ENCODE measurements at places on chromosomes 5 and 9.

DNA sequence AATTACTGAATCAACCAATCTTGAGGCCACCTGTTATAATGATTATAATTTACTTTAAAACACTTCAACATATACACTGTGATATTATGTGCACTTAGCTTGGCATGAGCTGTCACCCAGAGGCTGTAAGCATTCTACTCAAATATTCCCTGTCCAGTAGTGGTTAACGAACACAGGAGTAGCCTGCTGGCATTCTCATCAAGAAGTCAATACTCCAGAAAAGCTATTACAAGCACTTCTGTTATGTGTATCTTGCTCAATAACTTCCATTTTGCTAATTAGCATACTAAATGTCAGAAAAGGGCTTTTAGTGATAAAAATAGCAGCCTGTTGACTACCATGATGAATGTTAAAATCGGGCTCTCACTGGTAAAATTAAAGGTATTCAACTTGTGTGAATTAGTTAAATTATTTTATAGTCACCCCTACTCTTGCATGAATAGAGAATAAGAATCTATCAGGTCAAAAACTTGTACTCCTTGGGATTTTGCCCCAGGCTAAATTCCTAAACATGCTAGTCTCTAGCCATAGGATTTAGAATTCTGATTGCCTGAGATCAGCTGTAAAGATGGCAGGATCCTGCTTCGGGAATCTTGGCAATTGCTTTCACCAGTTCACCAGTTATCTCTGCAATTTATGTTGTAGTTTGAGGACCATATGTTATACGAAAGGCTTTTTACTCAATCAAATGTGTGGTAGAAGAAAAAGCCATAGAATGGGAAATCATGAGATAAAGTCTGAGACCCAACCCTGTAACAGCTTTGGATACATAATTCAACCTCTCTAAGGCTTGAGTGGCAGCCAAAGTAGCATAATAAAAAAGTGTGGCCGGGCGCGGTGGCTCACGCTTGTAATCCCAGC lies 43.4 kb upstream of the PAM start:
- DNase-seq: peak; percentile 7

DNA sequence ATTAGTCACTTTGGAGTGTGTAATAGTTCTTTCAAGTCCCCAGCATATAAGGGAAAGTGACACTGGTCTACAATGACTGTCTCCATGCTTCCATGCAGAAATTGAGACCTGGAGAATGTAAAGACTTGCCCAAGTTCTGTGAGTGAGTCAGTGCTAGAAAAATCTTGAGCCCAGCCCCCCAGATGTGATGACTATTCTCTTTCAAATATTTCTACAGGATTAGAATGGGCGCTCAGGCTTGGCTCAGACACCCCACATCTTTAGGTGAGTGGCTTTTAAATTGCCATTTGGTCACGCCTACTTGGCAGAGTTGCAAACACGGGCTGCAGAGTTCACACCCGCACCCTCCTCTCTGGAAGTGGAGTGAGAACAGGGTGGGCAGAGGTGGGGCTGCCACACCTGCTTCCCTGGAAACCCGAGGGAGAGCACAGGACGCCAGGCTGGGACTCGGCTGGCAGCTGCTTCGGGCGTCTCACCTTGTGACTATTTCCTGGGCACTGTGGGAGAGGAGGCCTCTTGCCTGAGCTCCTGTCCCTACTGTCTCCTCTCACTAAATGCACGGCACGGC lies 37.6 kb downstream of the ROPN1L start:
- no peak for DNase-seq

GRCh38 chr5:54390015-54390414 lies 65.5 kb upstream of the HSPB3 start:
- no peak for DNase-seq

DNA sequence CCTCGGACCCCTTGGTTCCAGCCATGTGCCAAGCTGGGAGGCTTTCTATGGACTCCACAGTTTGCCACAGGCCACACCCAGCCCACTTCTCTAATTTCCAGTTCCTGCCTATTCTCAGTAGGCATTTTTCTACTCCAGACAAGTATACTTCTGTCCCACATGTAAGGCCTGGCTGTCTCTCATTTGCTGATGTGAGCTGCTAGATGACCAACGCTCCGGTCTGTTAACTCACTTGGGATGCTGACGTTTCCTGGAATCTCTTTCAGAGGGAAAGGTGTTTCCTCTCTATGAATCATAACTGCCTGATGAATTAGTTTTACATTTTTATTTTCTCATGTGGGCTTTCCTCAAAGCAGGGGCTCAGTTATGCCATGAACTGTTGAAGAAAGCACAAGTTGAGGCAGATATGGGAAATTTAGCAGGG lies 36.3 kb downstream of the ERGIC1 start:
- DNase-seq: no peak

- DNase-seq: no peak
These were observed 277.3 kb downstream of the FSTL4 start for GRCh38 chr5:133334796-133335639.

- DNase-seq: peak; percentile 24
These were observed 34.0 kb upstream of the NCS1 start for GRCh38 chr9:130138171-130138653.

GRCh38 chr5:157233515-157233914 lies 32.4 kb upstream of the CYFIP2 start:
- DNase-seq: no peak

- DNase-seq: no peak
These were observed 216.9 kb downstream of the SPOCK1 start for GRCh38 chr5:137282216-137282615.

GRCh38 chr9:133897675-133898074 lies 94.4 kb downstream of the VAV2 start:
- DNase-seq: no peak

GRCh38 chr9:120774719-120775118 lies 18.5 kb downstream of the FBXW2 start:
- DNase-seq: no peak

DNA sequence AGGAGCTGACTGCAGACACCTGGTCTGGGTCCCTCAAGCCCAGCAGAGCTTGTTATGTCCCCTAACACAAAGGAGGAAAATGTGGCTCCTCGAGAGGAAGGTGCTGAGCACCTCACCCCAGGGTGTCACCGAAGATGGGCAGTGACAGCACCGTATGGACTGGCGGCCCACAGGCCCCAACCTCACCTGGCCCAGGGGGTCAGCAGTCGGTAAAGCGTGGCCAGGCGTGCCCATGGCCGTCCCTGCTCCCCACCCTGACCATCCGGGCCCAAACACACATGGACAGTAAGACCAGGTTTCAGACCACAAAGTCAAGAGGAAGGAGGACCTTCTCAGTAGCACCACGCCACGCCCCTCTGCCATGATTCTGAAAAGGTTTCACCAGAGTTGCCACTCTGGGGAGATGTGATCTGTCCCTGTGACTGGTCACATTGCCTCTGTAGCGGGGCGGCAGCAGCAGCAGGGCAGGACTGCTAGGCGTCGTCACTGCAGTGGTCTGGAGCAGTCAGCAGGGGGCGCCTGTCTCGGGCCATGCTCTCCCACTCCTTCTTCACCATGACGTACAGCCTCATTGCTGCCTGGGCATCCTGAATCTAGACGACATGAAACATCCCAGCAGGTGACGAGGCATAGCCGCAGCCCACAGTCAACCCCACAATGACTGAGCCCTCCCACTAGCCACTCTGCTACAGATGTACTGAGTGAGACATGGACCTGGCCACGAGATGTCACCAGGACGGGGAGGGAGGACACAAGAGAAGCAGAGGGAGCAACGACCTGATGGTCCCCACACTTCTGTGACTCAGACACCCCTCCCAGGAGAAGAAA lies 11.1 kb downstream of the REXO4 start:
- peak; percentile 66 for DNase-seq

DNA sequence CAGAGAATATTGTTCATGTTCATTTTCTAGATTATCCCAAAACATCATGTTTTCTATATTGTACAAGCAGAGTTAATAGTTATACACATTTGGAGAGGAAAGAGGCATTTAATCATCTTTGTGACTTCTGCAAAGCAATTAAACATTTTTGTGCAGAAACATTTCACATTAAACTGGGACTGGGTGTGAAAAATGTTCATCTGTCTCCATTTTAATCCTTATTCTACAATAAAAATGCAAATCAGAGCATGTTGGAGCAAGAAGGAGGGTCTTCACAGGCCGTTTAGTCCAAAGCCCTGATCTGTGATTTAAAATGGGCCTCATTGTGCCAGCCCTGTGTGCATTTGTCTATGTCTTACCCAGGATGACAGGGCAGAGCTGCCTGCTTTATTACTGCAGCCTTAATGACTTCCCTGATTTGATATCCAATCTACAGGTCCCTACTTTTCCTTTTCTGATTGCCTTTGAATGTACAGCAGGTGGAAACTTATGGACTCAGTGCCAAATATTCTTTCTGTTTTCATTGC lies 183.5 kb downstream of the CAVIN4 start:
- DNase-seq: no peak

GRCh38 chr9:137275588-137276472 lies 1.7 kb upstream of the TOR4A start:
- DNase-seq: peak; percentile 13

DNA sequence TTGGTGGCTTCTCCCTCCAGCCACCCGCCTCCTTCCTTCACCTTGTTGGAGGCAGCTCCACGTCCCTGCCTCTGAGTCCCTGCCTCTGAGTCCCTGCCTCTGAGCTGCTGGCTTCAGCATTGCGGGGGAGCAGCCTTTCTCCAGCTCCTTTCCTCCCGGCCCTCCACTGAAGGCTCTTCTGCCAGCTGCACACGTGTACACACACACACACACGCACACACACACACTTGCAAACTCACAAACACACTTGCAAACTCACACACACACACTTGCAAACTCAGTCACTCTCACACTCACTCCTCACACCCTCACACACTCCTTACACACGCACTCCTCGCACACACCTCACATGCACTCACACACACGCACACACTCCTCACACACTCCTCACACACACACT lies 45.1 kb downstream of the C9orf50 start:
- DNase-seq: no peak
